ENCODE measurements at places on chromosomes 7 and 10.

DNA sequence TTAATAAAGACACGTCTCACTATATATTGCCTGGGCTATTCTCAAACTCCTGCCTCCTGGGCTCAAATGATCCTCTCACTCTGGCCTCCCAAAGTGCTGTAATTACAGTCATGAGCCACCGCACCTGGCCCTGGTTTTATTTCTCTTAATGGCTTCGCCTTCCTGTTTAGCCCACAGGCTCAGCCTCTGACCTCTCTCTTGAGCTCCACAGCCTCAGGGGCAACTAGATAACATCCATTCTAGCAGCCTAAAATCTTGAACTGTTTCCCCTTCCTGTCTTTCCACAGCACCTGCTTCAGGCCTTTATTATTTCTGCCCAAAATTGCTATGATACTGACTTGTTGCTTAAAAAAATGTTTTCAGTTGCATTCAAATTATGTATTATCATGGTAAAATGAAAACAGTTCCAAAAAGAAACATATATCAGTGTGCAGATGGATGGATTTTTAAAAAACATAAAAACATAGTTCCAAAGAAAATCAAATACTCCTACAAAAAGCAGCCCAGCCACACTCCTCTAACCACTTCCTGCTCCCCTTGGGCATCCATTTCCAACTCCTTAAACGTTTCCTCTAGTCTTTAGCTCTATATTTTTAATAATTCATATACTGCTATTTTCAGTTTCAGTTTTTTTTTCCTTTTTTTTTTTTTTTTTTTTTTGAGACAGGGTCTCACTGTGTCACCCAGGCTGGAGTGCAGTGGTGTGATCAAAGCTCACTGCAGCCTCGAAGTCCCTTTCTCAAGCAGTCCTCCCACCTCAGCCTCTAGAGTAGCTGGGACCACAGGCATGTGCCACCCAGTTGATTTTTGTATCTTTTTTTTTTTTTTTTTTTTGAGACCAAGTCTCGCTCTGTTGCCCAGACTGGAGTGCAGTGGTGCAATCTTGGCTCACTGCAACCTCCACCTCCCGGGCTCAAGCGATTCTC lies 5.1 kb upstream of the BAZ1B start:
- no peak for DNase-seq

GRCh38 chr7:125877246-125877645 lies 947.6 kb upstream of the POT1 start:
- no peak for DNase-seq

DNA sequence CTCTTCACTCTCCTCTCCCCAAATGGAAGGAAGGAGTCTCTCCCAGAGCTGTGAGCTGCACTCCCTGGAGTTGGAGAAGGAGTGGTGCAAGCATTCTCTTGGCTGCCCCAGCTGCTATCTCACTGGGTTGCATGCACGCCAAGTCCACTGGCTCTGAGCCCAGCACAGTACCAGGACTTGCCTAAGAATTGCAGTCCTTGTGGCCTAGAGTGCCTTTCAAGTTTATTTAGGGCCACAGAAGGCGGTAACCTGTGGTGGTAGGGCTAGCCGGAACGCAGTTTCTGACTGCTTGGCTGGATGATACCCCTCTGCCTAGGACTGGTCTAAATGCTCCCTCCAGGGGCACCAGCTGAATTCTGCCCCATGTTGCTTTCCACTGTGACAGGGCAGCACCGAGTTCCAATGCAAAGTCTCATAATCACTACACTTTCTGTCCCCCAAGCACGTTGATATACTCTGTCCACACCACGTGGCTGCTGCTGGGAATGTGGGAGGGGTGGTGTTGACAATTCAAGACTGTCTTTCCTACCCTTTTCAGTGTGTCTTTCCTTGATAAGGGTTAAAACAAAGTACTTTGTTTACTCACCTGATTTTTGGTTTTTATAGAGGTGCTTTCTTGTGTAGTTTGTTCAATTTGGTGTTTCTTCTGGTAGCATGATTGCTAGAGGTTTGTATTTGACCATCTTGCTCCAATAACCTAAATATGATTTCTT lies 57.0 kb downstream of the PHTF2 start:
- DNase-seq: no peak

GRCh38 chr10:132628966-132629900 lies 91.6 kb downstream of the INPP5A start:
- no peak for DNase-seq

Measured in stimulated activated CD4-positive, alpha-beta T cell treated with anti-CD3 and anti-CD28 coated beads, Interleukin-15, amount 100 ng/mL, for 48 hours (primary cell).